NCI-H1092 treated with DMSO at 0.1 percent for 48 hours (cell line): ENCODE measurements at places on chromosomes 16 and 17.

DNA sequence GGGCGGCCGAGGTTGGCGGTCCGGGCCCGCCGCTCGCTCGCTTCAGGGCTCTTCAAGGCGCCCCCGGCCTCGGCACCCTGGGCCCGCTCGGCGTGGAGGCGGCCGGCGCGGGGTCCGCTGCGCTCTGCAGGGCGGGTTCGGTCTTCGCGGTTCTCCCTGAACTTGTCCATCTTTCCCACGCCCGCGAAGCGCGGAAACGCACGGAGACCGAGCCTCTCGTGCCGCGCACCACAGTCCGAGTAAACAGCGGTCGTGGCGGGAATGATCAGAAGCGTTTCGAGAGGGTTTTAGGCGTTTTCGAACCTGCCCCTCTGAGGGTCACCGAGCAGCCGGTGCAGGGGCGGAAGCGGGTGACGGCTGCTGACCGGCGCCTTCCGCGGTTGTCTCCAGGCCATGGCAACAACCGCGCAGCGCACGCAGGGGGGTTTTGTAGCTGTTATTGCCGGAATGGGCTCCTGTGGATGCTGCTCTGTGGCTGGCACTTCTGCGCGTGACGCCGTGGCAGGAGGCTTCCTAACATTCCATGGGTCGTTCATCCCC, 414 bp downstream of the NARF start:
- DNase-seq: no peak

DNA sequence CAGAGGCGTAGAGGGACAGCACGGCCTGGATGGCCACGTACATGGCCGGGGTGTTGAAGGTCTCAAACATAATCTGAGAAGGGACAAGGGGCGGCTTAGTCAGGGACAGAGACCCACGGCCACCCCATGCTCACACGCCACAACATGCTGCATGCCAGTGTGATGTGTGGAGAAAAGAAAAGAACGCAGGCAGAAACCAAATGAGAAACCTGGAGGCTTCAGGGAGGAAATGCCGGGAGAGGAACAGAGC, 1.1 kb downstream of the ACTG1 start:
- DNase-seq: no peak

DNA sequence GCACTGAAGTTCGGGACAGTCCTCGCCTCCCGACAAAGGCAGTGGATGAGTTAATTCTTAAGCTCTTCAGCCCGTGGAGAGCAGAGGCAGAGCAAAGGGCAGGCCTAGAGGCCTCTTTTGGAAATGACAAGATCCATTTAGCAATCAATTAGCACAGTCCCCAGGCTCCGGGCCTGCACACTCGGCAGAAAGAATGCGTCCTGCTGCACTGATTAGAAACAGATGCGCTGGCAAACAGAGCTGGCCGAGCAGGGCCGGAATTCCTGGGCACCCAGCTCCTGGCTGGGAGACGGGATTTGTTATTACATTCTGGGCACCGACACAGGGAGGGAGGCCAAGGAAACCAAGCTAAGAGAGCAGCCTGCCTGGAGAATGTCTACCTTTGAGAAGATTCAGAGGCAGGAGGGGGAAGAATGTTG, 162.9 kb downstream of the COPRS start:
- no peak for DNase-seq

DNA sequence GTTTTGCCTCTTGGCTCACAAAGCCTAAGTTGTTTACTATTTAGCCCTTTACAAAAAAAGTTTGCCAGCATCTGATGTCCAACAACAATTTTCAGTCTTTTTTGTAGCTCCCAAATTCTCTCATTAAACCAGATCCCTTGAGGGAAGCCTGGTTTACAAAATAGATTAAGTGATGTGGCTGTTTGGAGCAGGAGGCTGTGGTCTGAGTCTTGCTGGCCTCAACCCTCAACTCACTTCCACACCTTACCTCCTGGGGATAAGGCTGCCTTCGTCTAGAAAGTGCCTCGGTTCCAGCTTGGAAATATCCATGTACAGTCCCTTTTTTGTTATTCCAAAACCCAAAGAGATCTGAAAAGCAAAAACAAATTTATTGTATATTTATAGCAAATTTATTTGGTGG, 138.4 kb downstream of the WWOX start:
- DNase-seq: no peak

DNA sequence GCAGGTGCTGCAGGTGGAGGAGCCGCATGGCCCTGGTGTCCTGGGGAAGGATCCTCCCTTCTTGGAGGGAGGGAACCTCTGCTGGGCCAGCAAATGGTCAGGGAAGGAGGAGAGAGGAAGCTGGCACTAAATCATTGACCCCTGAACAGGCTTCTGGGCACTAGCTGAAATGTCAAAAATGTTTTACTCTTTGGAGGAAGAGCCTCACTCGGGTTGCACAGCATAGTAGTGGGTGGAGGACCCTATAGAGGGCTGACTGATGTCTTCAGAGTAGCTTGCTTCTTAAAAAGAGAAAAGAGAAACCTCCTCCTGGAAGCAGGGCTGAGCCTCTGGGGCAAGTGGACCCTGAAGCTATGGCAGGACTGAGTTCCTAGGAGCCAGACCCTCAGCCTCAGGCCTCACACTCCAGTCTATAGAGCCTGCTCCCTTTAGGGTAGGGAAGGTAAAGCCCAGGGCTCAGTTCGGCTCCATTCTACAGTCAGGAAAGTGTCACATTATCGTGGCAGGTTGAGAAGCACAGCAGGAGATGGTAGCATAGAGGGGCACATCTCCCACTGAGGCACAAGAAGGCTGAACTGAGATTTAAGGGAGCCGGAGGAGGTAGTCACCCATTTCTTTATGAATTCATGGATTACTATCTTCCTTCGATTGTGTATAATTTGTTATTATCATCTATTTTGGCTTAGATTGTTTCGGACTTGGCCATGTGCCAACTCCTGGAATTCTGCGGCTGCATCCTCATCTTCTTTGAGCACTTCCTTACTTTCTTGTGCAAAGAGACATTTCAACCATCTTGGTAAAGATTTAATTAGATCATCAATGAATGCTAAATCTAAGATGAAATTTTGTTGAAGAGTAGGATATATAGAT, 7.3 kb upstream of the CUEDC1 start:
- no peak for DNase-seq

DNA sequence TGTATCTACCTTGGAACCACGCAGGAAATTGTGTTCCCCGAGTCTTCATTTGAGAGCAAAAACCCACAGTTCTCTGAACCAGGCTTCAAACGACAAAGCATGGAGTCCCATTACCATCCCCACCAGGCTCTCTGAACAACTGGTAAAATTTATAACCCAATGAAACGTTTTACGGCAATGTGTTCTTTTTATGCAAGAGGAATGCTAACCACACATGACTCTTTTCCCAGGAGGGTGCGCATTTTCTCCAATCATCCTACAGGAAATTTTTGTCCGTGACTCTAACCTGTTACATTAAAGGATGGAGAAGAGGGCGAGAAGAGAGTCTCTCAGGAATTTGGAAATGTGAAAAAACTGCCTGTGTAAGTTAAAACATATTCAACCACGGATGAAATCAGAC, 17.8 kb downstream of the STX8 start:
- no peak for DNase-seq

- no peak for DNase-seq
Measured at GRCh38 chr16:89194340-89195311, 5.7 kb downstream of the SLC22A31 start.

GRCh38 chr16:11994143-11995119, 17.9 kb downstream of the SNX29 start:
- no peak for DNase-seq

- DNase-seq: peak; percentile 25
Measured at GRCh38 chr16:68756239-68756915, 19.3 kb downstream of the CDH1 start.

- DNase-seq: no peak
Measured at GRCh38 chr17:27338536-27338985, 44.6 kb downstream of the WSB1 start.

GRCh38 chr16:813204-813915, 12.8 kb upstream of the GNG13 start:
- DNase-seq: no peak

DNA sequence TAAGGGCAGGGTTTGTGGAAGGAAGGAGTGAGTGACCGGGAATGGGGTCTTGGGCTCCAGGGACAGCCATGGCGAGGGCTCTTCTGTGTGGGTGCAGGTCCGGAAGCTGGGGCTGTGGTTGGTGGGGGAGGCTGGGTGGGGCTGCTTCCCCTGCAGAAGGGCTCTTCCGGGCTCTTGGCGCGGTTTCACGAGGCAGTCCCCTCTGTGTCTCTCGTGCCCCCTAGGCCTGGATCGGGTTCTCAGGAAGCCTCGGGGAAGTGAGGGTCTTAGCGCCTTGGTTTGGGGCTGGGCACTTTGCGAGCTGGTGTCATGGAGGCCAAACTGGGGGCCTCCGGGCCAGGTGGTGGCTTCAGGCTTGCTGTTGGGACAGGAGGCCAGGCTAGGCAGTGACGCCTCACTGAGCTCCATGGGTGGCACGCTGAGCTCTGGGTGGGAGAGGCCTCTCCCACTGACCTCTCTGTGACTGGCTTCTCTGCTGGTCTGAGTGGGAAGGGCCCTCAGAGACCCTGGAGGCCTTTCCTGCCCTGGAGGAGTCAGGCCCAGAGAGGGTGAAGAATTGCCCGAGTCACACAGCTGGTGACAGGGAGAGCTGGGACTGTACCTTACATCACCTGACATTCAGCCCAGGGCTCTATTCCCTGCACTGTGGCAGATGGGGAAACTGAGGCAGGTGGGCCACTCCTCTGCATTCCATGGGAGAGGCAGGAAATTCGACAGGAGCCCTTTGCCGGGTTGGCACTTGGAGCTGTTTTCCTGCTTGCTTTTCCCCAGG, 8.2 kb downstream of the ADCY7 start:
- no peak for DNase-seq

- no peak for DNase-seq
Measured at GRCh38 chr16:56844056-56844455, 21.0 kb upstream of the SLC12A3 start.

GRCh38 chr17:44996304-44996703, 28.2 kb upstream of the C1QL1 start:
- no peak for DNase-seq

DNA sequence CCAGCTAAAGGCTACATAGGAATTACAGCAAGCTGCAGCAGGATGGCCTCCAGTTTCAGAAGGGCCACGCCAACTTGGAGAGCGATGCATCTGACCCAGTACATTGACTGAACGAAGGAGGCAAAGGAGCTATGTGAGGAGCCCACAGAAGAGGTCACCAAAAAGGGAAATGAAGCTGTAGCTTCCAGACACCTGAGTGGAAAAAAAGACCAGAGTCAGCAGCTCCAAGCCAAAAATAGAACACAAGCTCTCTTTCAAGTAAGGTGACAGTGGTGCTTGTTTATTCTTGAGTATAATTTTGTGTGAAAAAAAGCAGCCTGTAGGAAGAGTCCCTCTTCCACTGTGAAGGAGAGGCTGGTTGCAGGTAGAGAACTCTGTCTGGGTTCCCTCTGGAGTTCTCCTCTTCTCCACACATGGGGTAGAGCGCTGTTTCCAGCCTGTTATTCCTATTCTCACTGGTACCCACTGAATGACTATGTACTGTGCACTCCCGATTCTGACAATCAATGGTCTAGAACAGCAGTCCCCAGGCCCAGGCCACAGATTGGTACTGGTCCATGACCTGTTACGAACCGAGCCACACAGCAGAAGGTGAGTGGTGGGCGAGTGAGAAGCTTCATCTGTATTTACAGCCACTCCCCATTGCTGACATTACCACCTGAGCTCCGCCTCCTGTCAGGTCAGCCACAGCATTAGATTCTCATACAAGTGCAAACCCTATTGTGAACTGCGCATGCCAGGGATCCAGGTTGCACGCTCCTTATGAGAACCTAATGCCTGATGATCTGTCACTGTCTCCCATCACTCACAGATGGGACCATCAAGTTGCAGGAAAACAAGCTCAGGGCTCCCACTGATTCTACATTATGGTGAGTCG, 15.1 kb downstream of the CCL4 start:
- DNase-seq: no peak

GRCh38 chr17:48605991-48606891, 1.5 kb upstream of the HOXB6 start:
- no peak for DNase-seq

DNA sequence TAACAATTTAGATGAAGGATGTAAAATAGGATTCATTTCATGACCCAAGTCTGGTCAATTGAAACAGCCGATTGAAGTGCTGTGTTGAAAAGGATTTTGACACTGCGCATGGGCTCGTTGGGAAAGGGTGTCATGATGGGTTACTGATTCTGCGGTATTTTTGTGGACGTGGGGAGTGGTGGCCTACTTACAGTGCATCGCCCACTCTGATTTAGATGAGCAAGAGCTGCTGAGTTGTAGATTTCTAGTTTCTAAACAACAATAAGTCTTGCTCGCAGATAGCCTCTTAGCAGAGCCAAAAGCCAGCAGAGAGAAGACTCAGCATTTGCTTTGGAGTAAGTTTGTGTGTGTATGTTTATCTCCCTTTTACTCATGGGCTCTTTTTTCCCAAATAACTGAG, 731.0 kb downstream of the MAF start:
- no peak for DNase-seq

DNA sequence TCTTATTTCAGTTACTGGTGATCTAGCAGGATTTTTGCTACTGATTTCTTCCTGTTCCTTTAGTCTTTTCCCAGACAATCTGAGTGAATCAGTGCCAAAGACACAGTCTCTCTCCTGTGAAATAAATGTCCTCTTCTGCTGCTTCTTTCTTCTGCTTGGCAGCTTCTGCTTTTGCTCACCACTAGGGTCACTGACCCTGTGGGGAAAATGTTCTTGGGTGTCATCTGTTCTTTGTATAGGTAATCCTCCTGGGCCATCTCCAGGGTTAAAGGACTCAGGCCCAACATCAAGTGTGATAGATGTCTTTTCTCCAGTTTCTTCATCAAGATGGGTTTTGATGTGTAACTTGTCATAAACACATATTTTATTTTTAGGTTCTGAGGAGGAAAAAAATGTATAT, 5.2 kb downstream of the PALB2 start:
- no peak for DNase-seq

GRCh38 chr16:2350500-2350899, 10.0 kb upstream of the ABCA3 start:
- no peak for DNase-seq

GRCh38 chr16:50839920-50840729, 98.2 kb downstream of the CYLD start:
- DNase-seq: no peak

DNA sequence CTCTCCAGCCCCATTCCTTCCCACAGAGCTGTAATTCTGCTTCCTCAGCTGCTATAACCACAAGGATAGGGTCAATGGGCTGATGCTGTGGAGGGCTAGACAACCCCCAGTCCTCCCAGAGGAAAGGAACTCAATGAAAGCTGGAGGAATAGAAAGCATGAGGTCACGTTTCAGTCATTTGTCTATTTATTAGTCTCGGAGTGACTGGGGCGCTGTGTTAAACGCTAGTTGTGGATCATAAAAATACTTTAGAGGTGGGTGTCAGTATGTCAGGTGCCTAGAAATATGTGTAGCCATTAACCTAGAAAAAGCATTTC, 787 bp upstream of the CCL3L1 start:
- no peak for DNase-seq

GRCh38 chr16:89749637-89750036, 28.3 kb downstream of the ZNF276 start:
- DNase-seq: no peak
